ENCODE measurements at places on chromosomes 12 and 14. TPM values are rescaled to one million over a fixed set of nuclear protein-coding genes. Genes with fewer than 3 reads are reported as not detected.

DNA sequence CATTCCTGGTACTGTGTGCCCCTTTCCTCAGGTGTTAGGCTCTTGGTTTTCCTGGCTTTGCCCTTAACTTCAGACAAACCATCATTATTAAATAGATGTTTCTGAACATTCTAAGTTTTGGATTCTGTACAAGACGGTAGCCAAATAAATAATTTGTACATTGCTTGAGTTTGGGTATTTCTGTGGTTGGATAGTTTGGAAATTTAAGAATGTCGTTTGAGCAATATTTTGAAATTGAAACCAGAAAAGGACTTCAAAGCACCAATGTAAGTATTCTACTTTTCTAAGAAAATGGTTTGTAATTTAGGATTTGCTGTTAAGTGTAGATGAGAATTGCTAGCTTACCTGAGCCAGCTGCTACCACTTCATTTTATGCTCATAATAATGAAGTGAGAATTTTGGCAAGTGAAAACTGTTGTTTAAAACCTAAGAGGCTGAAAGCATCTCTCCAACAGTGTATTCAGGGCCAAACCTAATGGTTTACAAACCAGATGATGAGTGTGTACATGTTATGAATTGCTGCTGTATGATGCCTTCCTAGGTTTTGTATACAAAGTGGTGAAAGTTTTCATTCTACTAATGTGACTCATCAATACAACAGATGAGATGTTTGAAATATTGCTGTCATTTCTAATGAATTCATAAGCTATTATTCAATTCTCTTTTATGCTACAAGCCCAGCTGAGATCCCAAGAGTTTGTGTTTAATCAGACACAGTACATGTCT is 181.5 kb upstream of the PRKD1 start:
- no peak overlapping the region for H3K4me3 ChIP-seq
- no peaks in the 10 kb centered on the region for H3K4me1 ChIP-seq
- H3K27me3 ChIP-seq, result no peaks in the 10 kb centered on the region
- no peaks in the 10 kb centered on the region for H3K36me3 ChIP-seq
- no peak overlapping the region for H3K27ac ChIP-seq

TSHR gene
- not detected for total RNA-seq

FGD6 gene
- 6.2 TPM for total RNA-seq

DNA sequence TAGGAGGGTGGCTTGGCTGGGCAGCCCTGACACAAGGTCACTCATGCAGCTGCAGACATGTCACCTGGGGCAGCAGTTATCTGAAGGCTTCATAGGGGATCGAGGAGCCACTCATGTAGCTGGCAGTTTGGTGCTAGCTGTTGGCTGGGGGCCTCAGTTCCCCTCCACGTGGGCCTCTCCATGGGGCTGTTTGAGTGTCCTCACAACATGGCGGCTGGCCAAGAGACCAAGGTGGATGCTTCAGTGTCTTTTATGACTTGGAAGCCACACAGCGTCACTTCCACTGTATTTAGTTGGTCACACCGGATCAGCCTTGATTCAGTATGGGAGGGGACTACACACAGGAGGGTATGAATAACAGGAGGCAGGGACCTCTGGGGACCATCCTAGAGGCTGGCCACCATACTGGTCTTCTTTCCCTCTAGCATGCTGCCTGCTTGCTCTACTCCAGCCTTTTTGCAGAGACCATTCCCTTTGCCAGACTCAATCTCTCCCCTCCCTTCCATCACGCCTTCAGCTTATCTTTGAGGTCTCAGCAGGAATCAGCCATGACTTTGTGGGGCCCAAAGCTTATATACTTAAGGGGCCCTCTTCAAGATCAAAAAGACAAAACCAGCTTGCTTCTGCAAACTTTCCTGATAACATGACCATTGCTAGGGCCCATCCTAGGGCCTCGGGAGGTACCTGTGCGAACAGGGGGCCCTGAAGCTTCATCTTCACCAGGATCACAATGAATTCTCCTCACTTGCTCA is 53.4 kb downstream of the RPH3A start:
- H3K27me3 ChIP-seq, result no peaks in the 10 kb centered on the region
- H3K36me3 ChIP-seq, result no peaks in the 10 kb centered on the region
- H3K4me3 ChIP-seq, result no peak overlapping the region
- DNase-seq, result no peak

DNA sequence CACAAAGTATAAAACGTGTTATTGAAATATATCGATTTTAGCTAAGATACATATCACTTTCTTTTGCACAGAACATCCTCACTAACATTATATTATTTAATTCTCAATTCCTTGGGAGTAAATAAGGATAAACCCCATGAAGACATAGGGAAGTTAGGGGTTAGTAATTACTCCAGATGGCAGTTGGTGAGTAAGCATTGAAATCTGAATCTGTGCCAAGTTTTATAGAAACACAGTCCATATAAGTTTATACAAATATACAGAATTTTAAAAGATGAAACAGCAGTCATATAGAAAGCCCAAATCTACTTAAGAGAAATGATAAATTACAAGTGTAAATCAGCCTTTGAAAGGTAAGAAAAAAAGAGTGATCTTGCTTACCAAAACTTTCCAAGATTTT is 200.4 kb upstream of the SYT10 start:
- H3K4me3 ChIP-seq, result no peak overlapping the region
- no peak for DNase-seq
- H3K36me3 ChIP-seq, result no peaks in the 10 kb centered on the region

CLEC2A gene
- not detected for total RNA-seq

GDF11 gene
- 0.59 TPM for total RNA-seq

METTL17 gene
- 28.4 TPM for total RNA-seq

GRCh38 chr12:85036234-85036707 is at the start of the genes LRRIQ1 and TSPAN19:
Gene LRRIQ1, plus strand, starts transcription at chr12:85036351. Its CDS starts 1,826 bp downstream, at chr12:85038177.
Gene TSPAN19, minus strand, starts transcription at chr12:85036277. Its CDS starts 6,331 bp downstream, at chr12:85029946.
- no peaks in the 10 kb centered on the region for H3K36me3 ChIP-seq
- peak; percentile 22 for DNase-seq
- H3K27ac ChIP-seq, result no peak within 1 kb of the TSS
- peaks cover 5% of the 10 kb centered on the region for H3K4me1 ChIP-seq
- no peaks in the 10 kb centered on the region for H3K27me3 ChIP-seq

NR2C1 gene
- total RNA-seq, result 19.1 TPM

DNA sequence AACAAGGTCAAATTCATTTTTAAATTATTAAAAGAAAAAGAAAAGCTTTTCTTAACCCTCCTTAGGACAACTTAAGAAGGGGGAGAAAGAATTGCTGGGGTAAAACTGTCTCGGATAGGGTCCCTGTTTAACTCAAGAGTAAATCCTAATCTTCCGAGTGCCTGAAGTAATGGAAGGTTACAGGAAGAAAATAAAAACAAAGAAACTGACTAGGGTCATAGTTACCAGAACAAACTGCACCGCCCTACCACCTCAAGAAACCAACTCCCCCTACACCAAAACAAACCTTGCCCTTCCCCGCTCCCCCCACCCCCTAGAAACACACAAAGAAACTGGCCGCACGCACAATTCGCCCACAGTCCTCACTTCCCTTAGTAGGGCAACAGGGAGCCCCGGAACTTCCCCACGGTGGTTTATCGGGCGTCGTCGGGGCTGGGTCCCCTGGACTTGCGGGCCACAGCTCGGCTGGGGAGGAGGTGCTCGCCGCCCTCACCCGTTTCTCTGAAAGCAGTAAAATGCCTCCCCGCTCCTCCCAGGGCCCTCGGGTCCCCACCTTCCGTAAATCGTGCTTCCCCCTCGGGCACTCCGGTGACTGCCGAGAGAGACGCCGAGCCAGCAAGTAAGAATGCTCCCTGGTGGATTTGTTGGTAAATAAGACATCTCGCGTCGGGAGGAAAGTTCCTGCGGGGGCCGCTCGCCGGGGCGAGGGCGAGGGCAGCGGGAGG is 2.4 kb downstream of the SINHCAF start:
- peak overlapping the region; percentile 88 for H3K27ac ChIP-seq
- H3K4me1 ChIP-seq, result no peaks in the 10 kb centered on the region
- H3K4me3 ChIP-seq, result peak overlapping the region; percentile 72
- peak; percentile 82 for DNase-seq

GRCh38 chr14:58617619-58618018 is 20.1 kb upstream of the DACT1 start:
- H3K27ac ChIP-seq, result no peak overlapping the region
- no peaks in the 10 kb centered on the region for H3K4me1 ChIP-seq
- no peak overlapping the region for H3K4me3 ChIP-seq
- no peak for DNase-seq

DNA sequence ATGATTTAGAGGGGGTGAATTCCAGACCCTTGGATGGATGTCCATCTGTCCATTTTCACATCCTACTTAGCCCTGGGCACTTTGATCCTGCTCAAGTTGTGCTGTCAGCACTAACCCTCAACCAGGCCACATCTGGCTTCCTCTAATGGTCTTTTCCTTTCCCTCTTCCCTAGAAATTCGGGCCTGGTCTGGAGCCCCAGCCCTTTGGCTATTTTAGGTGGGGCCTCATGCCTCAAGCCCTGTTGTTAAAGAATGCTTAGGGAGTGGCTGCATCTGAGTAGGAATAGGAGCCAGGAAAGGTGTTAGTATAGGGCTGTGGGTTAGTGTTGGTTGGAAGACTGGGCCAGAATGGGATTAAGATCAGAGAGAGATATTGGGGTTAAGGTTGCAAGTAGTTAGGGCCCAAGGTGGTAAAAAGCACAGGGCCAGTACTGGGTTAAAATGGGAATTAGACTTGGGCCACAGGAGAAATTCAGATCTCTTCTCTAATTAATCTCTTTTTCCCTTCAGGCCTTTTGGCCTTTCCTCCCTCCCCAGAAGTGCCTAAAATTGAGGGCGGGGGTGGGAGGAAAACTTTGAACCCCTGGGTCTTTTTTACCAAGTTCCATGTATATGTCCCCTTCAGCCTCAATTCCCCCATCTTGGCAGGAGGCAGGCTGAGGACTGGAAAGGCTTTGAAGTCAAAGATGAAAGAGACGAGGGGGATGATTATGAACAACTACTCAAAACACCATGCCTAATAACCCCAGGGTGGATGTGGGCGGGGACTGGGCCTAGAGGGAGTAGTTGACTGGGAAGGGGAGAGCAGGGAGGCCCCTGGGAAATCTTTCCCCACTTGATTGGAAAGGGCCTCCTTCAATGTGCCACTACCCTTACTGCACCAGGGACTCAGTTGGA is 4.0 kb upstream of the ZNF385A start:
- H3K36me3 ChIP-seq, result no peaks in the 10 kb centered on the region
- no peak overlapping the region for H3K27ac ChIP-seq
- H3K4me1 ChIP-seq, result no peaks in the 10 kb centered on the region
- DNase-seq, result no peak
- H3K27me3 ChIP-seq, result no peaks in the 10 kb centered on the region

GRCh38 chr12:53078425-53079225 is 565 bp downstream of the SPRYD3 start:
- DNase-seq, result no peak
- peak overlapping the region; percentile 41 for H3K27ac ChIP-seq
- no peaks in the 10 kb centered on the region for H3K4me1 ChIP-seq
- peak overlapping the region; percentile 82 for H3K4me3 ChIP-seq
- H3K27me3 ChIP-seq, result no peaks in the 10 kb centered on the region

Data from right lobe of liver (tissue), 6 donors.